ENCODE measurements at places on chromosomes 13 and 19.

GRCh38 chr13:99760456-99760855 is 211.1 kb downstream of the ZIC5 start:
- no peak for DNase-seq

- no peak for DNase-seq
Measured at GRCh38 chr13:109254274-109254673, 532.1 kb downstream of the IRS2 start.

GRCh38 chr19:56603829-56604228 is 8.7 kb downstream of the ZNF71 start:
- DNase-seq = no peak

GRCh38 chr13:39712626-39713025 is 57.2 kb downstream of the COG6 start:
- DNase-seq = no peak

- DNase-seq = no peak
Measured at GRCh38 chr13:31018511-31018910, 86.1 kb downstream of the TEX26 start.

All from stimulated activated CD8-positive, alpha-beta memory T cell treated with anti-CD3 and anti-CD28 coated beads, Interleukin-4, amount 100 ng/mL, for 1 hour (primary cell).